T47D (cell line): ENCODE measurements at places on chromosomes 1 and 21.

- no peak for DNase-seq
Observed at GRCh38 chr1:23578311-23578996, 19.2 kb upstream of the ID3 start.

DNA sequence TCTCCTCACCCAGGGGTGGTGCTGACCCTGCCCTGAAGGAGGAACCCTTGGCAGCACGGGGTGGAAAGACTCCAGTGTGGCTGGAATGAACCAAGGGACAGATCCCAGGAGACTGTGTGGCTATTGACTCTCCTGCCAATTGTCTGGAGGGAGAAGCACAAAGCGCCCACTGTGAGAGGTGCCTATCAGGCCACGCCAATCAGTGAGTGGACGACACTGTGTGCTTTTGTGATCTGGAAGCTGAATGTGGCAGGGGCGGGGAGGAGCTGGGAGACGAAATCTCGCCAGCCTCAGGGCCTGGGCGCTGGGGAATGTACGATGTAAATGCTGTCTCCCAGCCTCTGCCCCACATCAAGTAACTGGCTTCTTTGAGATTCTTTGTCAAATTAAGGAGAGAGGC is 167.1 kb downstream of the ZBTB18 start:
- no peak for DNase-seq

GRCh38 chr1:90486134-90486824 is 230.8 kb downstream of the BARHL2 start:
- no peak for DNase-seq

DNA sequence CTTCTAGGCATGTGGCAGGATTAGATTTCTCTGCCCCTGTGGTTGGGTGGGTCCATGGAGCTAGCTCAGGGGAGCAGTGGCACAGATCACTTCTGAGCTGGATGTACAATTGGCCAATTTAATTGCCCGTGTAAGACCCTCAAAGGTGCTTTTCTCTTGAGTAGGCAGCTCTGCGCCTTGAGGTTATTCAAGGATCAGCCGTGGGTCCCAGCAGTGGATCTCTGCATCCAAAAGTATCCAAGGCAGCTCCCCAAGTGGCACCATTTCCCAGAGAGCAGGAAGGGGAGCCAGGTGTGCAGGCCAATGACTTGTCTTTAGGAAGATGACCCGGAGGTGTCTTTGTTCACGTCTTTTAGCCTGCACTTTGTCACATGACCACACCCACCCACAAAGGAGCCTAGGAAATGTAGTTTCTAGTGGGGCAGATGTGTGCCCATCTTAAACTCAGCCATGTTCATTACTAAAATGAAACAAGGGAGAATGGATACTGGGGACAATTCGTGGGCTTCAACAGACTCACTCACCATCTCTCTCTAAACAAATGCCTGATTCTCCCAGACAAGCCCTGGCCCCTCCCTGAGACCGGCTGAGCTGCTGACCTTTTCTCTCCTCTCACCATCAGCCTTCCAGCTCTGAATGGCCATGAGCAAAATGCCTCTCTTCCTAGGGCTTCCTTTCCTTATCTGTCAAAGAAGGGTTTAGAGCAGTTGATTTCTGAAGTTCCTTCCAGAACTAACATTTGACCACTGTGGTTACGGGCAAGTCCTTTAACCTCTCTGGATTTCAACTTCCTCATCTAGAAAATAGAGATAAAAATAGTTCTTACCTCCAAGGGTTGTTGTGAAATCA is 41.4 kb upstream of the TENT5C start:
- no peak for DNase-seq

GRCh38 chr21:41350436-41351155 is 11.2 kb upstream of the MX2 start:
- DNase-seq, result no peak
